NB4 (cell line): ENCODE measurements at places on chromosomes 7 and 10.

GRCh38 chr10:78865931-78866717, 202.6 kb upstream of the ZMIZ1 start:
- no peak for DNase-seq

GRCh38 chr7:84705706-84706105, 481.1 kb downstream of the SEMA3D start:
- no peak for DNase-seq

DNA sequence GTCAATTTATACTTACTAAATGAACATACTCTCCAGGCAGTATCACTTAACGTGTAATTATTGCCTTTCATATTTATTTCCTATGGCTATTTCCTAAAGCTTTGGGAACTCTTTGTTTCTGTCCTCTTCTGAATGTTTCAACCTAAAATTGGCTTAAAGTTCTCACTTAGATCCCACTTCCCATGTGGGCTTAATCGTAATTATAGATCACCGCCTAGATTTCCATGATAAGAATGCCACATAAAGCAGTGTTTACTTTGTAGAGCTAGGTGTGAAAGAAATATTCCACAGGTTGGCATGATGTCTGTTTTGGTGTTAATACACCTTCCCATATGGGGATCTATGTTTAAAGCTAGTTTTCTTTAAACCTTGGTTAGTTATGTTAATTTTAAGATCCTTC, 1.5 kb downstream of the HDAC9 start:
- DNase-seq: no peak

GRCh38 chr10:28367929-28368484, 65.1 kb upstream of the MPP7 start:
- peak; percentile 30 for DNase-seq

- DNase-seq: no peak
Observed at GRCh38 chr7:157576415-157576814, 239.6 kb downstream of the DNAJB6 start.

DNA sequence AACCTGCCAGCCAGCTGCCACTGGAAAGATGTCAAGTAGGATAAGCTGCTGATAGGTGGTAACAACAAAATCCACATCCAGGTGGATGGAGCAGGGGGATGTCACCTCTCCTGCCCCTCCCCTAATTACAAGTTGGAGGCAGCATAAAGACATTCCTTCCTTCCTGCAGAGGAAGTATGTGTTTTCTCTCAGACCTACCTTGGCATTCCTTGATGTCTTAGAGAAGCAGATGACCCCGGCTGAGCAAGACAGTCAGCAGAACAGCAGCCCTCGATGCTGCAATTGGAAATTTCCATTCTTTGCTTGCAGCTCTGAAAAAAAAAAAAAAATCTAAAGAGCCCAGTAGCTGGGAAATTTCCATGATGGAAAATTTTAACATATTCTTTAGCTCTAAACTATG, 137.5 kb upstream of the MKLN1 start:
- DNase-seq: no peak

- no peak for DNase-seq
Observed at GRCh38 chr10:13868528-13869294, 281.9 kb downstream of the PRPF18 start.

DNA sequence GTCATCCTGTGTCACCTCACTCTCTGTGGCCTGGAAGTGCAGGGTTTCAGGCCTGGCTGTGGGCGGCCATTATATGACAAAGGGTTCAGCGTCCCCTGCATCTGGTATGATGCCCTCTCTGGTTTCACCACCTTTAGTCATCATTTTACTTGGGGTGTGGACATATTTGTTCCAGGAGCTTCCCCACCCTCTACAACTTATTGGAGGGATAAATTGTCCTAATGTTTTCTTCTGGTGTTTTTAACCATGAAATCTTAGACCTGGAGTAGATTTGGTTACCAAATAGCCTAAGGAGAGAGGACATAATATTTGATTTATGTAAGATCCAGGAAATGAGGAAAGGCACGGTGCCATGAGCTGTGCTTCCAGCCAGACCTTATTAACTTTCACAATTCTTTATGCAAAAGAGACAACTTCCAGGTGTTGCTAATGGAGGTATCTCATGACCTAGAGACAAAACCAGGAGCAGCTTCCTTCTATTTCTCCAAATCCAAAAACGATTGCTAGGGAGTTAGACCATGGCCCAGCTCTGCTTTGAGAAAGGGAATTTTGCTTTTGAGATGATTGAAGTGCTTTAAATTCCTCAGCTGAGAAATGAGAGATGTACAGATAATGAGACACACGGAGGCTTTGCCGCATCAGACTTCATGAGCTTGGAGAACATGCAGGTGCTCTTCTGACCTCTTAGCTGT, 20.9 kb downstream of the WBP1L start:
- DNase-seq: no peak

DNA sequence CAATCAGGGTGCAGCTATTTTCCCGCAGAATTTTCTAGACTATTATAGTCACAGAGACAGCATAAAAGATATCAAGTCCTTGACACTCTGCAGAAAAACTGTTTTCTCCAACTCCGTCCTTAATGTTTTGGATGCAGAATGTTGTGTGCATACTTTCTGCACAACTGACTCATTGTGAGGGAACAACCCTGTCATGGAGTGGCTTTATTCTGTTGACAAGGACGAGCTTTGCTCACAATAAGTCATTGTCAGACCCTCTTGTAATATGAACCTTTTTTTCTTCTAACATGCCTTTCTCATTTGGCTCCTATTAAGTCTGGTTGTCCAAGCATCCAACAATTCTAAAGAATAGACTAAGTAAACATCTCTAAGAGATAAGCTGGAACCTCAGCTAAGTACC, 17.3 kb downstream of the ABCB4 start:
- no peak for DNase-seq

DNA sequence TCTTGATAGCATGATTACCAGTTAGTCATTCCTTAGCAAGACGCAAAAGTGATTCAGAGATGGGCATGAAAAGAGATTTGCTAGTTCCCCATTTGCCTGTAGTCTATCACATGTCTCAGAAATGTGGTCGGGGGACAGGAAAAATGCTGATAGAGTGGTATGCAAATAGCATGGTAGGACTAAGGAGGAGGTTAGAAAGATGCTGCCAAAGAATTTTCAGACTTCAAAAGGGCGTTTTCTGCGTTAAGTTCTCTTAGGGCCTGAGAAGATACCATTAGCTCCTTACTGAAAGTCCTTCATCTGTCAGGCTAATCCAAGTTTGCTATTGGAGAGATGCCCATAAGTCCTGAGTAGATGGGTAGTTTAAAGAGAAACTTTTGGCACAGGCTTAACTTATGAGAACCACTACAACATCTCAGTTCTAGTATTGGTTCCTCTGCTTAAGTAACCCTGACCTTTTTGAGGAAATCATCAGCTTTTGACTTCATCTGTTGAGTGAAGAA, 2.7 kb downstream of the CALD1 start:
- no peak for DNase-seq

DNA sequence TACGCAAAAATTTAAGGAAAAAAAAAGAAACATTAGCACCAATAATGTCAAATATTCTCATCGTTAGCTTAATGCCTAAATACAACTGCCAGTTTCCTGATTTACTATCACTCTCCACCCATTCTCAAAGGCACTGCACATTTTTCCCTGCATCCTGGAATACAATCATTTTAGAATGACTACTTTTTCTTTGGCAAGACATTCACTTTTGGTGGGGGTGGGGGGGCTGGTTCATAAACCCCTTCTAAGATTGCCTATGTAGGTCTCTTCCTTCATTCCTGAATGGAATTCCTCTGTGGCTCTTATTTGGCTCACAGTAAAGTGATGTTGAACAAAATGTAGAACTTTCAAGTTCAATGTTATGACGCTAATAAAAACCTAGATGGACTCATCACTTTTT, 74.3 kb downstream of the RNLS start:
- no peak for DNase-seq

- no peak for DNase-seq
Observed at GRCh38 chr10:13118784-13119410, 18.9 kb downstream of the OPTN start.

DNA sequence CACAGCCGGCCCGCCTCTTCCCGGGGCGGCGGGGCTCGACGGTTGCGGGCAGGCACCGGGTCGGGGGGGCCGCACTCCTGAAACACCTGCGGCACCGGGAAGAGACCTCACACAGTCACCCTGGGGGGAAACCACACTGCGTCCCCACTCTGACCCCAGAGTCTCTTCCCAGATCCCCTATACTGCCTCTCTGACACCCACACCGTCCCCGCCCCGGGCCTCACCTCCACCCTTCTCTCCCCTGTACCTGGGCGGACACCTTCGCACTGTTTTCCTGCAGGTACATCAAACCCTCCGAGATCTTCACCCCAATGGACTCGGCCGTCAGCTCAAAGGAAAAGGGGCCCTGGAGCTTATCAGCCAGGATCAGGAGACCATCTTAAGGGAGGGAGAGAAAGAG, 3.4 kb upstream of the GAL3ST4 start:
- no peak for DNase-seq
